ENCODE measurements at places on chromosomes 6 and 20. TPM values are rescaled to one million over a fixed set of nuclear protein-coding genes. Genes with fewer than 3 reads are reported as not detected.

SNAP25 gene
- total RNA-seq: 12.5 TPM

DNA sequence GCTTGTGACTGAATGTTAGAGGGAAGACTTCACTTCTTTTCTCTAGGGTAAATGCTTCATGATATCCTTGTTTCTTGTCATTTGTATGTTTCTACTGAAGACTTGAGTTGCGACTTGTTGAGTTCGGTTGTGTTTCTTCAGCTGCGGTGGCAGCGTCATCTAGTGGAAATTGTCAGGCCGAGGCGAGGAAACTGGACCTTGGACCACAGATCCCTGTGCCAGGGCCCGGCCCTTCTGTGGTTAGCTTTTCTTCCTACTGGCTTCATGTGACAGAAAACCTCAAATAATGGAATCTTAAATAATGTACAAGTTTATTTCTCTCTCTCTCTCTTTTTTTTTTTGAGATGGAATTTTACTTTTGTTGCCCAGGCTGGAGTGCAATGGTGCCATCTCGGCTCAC is 12.4 kb downstream of the MTHFD1L start:
- H3K4me1 ChIP-seq: peaks cover 37% of the 10 kb centered on the region
- peaks cover 18% of the 10 kb centered on the region for H3K36me3 ChIP-seq
- no peak overlapping the region for H3K4me3 ChIP-seq
- no peak overlapping the region for H3K27ac ChIP-seq

BHLHE23 gene
- not detected for total RNA-seq

GRCh38 chr6:53974941-53975340 is 136.3 kb upstream of the MLIP start:
- no peaks in the 10 kb centered on the region for H3K36me3 ChIP-seq
- H3K4me3 ChIP-seq: no peak overlapping the region
- no peaks in the 10 kb centered on the region for H3K27me3 ChIP-seq

LY6G6F gene
- total RNA-seq: not detected

- peaks cover 10% of the 10 kb centered on the region for H3K4me1 ChIP-seq
- DNase-seq: no peak
- H3K4me3 ChIP-seq: no peak overlapping the region
- no peak overlapping the region for H3K27ac ChIP-seq
Measured at GRCh38 chr20:54361475-54361874, 113.9 kb upstream of the DOK5 start.

SCUBE3 gene
- total RNA-seq: 14.7 TPM

TGM3 gene
- total RNA-seq: 1.5 TPM

GRCh38 chr6:128713461-128713860 is 169.5 kb upstream of the LAMA2 start:
- H3K36me3 ChIP-seq: no peaks in the 10 kb centered on the region
- no peak overlapping the region for H3K4me3 ChIP-seq
- H3K27me3 ChIP-seq: peaks cover 10% of the 10 kb centered on the region
- H3K4me1 ChIP-seq: peaks cover 5% of the 10 kb centered on the region
- H3K27ac ChIP-seq: no peak overlapping the region

HLA-DPB1 gene
- 10.9 TPM for total RNA-seq

DNA sequence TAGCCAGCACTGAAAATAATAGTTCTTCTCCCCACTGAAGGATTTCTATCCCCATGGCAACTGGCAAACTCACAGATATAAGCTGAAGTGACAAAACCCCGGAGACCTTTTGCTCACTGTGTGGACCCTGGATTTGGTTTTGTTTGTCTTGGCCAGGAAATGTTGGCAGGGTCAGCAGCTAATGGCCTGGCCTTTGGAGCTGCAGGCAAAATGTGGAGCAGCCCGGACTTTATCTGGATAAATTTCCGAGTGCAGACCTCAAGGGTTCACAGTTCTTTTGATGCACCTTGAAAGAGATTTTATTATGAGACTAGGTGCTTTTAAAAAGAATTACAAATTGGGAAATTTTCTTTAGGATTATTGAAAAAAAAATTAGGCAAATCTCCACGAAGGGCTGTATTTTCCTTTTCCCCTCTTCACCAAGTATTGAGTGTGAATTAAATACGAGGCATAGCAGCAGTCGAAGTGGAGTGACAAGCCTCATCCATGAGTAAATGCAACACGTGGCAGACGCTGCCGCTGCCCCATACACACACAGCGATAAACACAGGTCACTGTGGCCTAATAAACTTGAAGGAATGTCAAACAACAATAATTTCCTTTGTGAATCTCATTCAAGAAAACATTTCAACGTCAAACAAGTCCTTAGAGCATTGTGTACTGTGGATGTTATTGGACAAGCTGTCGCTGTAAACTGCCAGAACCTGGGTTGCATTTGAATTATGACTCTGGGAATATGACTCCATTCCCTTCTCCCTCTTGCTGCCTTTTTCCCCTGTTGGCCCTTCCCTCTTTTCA is 35.1 kb upstream of the CCN6 start:
- peaks cover 50% of the 10 kb centered on the region for H3K4me1 ChIP-seq
- peak overlapping the region; percentile 6 for H3K4me3 ChIP-seq
- no peak for DNase-seq
- no peaks in the 10 kb centered on the region for H3K36me3 ChIP-seq
- no peaks in the 10 kb centered on the region for H3K27me3 ChIP-seq

DNA sequence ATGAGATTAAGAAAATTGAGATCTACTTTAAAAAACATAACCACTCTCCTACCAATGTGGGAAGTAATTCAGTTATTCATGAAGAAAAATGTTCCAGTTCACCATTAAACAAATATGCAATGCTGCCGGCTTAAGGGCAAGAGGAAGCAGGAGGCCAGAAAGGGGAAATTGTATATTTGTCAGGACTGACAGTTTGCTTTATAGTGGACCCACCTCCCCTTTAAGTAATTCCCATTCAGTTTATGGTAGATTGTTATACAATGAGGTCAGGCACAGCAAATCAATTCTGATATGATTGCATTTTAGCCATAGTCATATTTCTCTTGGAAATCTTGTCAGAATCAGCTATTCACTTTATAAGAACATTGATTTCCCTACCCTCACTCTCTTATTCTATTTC is 547.8 kb downstream of the FRK start:
- DNase-seq: no peak
- H3K4me3 ChIP-seq: no peak overlapping the region
- H3K4me1 ChIP-seq: peaks cover 11% of the 10 kb centered on the region
- no peaks in the 10 kb centered on the region for H3K27me3 ChIP-seq

DNA sequence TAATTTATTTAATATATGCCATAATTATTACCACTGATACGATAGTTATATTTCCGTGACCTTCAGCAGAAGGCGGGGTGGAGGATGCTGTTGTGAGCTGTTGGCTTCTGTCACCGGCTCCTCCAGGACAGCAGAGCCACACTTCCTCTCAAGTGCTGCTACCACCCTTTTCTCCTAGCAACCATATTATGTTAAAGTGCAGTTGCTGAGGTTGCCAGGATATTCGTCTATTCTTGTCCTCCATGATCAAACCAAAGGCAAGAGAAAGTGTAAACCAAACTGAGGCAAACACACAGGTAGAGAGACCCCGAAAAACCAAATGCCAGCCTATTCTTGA is 27.8 kb downstream of the RGS17 start:
- no peaks in the 10 kb centered on the region for H3K36me3 ChIP-seq
- no peaks in the 10 kb centered on the region for H3K4me1 ChIP-seq
- H3K4me3 ChIP-seq: peak overlapping the region; percentile 14
- DNase-seq: no peak
- no peaks in the 10 kb centered on the region for H3K27me3 ChIP-seq

DNA sequence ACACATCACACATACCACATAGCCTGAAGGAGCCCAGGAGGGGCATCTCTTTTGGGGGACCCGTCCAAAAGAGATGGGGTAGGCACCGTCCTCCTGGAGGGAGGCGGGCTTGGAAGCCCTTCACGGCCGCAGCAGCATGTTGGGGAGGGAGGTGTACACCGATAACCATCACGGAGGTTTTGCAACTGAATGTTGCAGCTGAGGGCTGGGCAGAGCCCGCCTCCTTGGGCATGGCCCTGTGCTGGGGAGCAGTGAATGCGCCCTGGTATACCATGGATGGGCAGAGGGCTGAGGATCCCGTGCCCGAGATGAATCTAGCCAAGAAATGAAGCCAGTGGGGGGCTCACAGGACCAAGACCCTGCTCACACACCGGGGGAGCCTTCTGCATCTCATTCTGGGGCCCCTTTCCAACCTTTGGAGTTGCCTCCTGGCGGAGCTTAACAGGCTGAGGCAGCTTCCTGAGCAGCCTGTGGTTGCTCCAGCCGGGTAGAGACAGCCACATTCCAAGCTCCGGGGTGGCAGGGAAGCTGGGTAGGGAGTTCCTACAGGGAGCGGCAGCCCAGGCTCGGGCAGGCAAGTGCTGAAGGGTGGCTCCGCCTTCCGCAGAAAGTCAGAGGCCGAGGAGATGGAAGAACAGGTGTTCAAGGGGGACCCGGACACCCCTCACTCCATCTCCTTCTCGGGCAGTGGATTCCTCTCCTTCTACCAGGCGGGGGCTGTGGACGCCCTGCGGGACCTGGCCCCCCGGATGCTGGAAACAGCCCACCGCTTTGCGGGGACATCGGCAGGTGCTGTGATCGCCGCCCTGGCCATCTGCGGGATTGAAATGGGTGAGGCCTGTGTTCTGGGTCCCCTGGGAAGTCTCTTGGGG is at the start of gene PNPLA1:
PNPLA1 (plus strand) TSS at position 227 of the 872 bp plus-strand sequence; CDS start at position 627, 400 bp downstream.
- DNase-seq: no peak
- H3K4me3 ChIP-seq: no peak within 1 kb of the TSS
- no peaks in the 10 kb centered on the region for H3K36me3 ChIP-seq
- H3K27ac ChIP-seq: no peak within 1 kb of the TSS

- no peaks in the 10 kb centered on the region for H3K27me3 ChIP-seq
- no peaks in the 10 kb centered on the region for H3K36me3 ChIP-seq
- DNase-seq: no peak
- peaks cover 4% of the 10 kb centered on the region for H3K4me1 ChIP-seq
- H3K4me3 ChIP-seq: no peak overlapping the region
- no peak overlapping the region for H3K27ac ChIP-seq
Measured at GRCh38 chr6:148140772-148141557, 201.7 kb upstream of the SASH1 start.

GRCh38 chr6:148173548-148173947 is 169.1 kb upstream of the SASH1 start:
- H3K27ac ChIP-seq: no peak overlapping the region
- H3K27me3 ChIP-seq: no peaks in the 10 kb centered on the region
- H3K4me3 ChIP-seq: no peak overlapping the region
- DNase-seq: no peak
- H3K36me3 ChIP-seq: no peaks in the 10 kb centered on the region

GRCh38 chr6:56041591-56041990 is 166.2 kb upstream of the BMP5 start:
- no peaks in the 10 kb centered on the region for H3K27me3 ChIP-seq
- no peak for DNase-seq
- no peaks in the 10 kb centered on the region for H3K4me1 ChIP-seq
- H3K4me3 ChIP-seq: no peak overlapping the region
- H3K36me3 ChIP-seq: no peaks in the 10 kb centered on the region

DNA sequence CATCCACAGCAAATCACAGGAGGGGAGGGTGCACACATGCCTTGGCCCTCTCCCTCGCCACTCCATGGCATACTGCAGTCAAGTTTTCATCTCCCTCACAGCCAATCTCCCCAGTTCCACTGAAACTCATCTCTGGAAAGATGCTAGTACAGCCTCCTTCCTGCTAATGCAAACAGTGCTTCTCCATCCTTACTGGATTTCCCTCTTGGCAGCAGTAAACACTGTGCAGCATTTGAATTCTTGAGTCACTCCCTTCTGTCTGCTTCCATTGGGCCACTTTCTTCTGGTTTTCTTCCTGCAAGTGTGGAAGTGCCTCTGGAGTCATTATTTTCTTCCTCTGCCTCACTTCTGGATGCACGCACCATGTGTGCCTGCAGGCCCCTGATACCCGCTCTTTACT is 460.3 kb downstream of the QKI start:
- no peak overlapping the region for H3K27ac ChIP-seq
- no peaks in the 10 kb centered on the region for H3K27me3 ChIP-seq
- no peak for DNase-seq
- H3K4me1 ChIP-seq: no peaks in the 10 kb centered on the region
- H3K36me3 ChIP-seq: no peaks in the 10 kb centered on the region

Measured in type B pancreatic cell (in vitro differentiated cells).